Activated B cell treated with CpG ODN at 0.5 μM for 24 hours (primary cell): ENCODE measurements at places on chromosomes 7 and 10. TPM values are rescaled to one million over a fixed set of nuclear protein-coding genes. Genes with fewer than 3 reads are reported as not detected.
A peak's percentile ranks its signal among the peaks of the same experiment; 100 is the strongest.

Gene PKD2L1
- not detected in 2 replicates for total RNA-seq

GRCh38 chr10:5789626-5790025, 23.6 kb downstream of the GDI2 start:
- DNase-seq, result no peak

Gene MYH16
- not detected in 2 replicates for total RNA-seq

Gene BTBD16
- total RNA-seq, result not detected in 2 replicates

Gene ATOH7
- total RNA-seq, result not detected in 2 replicates

Gene GIMAP4
- total RNA-seq, result 0.29 and 0.40 TPM in 2 replicates

Gene COX15
- total RNA-seq, result 39.8 and 44.5 TPM in 2 replicates

DNA sequence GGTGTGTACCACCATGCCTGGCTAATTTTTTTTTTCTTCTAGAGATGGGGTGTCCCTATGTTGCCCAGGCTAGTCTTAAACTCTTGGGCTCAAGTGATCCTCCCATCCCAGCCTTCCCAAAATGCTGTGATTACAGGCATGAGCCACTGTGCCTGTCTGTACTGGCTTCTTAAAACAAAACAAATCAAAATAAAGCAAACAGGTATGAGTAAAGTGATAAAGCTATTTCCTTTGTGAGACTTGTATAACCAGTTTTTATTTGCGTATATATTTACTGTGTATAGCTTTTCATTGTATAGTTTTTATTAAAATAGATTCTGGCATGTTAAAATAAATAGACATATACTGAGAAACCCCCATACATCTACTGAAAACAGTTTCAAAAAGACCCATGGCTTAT, 14.3 kb downstream of the LCOR start:
- DNase-seq, result no peak

GRCh38 chr10:22344249-22344648, 1.0 kb upstream of the SPAG6 start:
- DNase-seq, result no peak

DNA sequence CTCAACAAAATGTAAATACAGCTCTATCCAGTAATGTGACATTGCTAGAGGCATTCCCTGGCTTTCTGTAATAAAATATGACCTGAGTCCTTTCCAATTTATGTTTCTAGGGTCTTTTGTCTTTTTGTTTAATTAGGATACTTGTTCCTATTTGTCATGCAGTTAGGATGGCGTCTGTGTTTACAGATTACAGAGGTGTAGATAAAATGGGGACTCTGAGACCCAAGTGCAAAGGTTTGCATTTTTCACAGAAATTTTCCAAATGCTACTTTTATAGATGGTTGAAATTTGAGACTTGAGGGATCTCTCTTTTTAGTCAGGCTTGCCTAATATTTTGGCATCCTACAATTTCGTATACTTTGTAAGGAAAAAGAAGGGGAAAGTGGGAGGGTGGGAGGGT, 332.4 kb downstream of the PTEN start:
- no peak for DNase-seq

- peak; percentile 55 for DNase-seq
Observed at GRCh38 chr7:101816595-101817470, 593 bp upstream of the CUX1 start.

DNA sequence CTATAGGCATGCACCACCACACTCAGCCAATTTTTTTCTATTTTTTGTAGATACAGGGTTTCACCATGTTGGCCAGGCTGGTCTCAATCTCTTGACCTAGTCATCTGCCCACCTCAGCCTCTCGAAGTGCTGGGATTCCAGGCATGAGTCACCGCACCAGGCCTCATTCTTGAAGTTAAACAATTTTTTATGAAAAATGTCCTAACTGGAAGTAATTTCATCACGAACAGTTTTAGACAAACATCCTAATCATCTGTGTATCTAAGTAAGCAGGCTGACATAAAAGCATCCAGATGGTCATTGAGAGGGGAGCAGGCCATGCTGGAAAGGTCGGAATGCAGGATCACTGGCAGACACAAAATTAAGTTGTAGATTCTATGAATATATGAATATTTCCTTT, 269.1 kb downstream of the ZMYND11 start:
- DNase-seq, result no peak

Gene UNCX
- not detected in 2 replicates for total RNA-seq

- DNase-seq, result no peak
Observed at GRCh38 chr10:111299037-111299436, 222.2 kb downstream of the ADRA2A start.

DNA sequence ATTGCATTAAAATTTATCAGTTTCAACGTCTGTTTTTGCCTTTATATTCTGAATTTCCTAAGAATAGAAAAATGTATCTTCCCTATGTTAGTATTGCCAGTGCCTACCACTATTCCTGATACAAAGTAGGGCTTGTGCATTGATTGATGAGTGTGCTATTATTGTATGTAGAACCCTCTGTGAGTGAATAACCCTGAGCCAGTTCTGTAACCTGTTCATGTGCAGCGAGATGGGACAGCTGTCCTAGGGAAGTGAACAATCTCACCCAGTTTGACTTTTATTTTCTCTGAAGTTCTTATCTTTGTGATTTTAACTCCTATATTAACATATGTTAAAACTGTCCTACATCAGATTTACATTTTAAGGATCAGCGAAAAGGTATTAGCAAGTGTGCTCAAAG, 178.4 kb upstream of the ADO start:
- DNase-seq, result no peak

- no peak for DNase-seq
Observed at GRCh38 chr7:111835066-111835465, 272.8 kb upstream of the IMMP2L start.

Gene GLCCI1
- total RNA-seq, result 32.4 and 37.4 TPM in 2 replicates

DNA sequence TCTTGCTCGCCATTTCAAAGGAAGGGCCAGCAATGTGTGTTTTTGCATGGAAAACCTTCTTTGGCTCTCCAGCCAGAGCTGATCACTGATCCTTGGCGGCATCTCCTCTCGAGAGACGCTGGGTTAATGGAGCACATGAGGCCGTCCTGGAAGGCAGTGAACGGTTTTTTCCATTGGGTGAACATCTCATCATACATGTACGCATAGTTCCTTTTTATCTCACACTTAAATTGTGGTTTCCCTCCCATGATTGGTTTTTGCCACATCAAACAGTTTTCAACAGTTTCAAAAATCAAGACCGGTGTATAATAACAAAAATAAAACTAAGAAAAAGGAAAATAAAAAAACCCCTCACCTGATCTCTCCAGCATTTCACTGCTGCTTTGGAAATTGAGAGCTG, 276.4 kb downstream of the TCF7L2 start:
- no peak for DNase-seq

Gene AOC1
- not detected in 2 replicates for total RNA-seq

Gene SFTPD
- total RNA-seq, result 0.29 TPM in 1 of 2 replicates, not detected in the other

DNA sequence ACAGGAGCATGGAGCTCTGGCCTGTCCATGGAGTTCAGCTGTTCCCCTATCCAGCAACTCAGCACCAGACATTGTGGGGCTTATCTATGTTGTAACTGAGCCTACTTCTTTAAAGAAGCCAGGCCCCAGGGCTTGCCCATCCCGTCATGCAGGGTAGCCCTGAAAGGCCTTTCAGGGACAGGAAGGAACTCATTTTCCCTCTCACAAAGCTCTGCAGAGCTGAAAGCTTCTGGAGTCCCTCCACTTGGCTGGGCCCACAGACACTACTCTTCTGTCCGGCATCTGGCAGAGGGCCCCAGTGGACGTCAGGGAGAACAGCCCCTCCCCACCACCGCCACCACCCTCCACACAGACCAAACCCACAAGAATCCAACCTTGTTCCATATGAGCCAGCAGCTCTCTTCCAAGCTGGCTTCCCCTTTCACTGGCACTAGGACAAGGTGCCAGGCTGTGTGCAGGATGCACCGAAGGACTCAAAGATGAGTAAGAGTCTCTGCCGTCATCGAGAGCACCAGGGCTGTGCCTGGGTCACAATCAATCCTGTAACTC, 33.1 kb downstream of the DENND2A start:
- DNase-seq, result no peak

Gene SEMA4G
- total RNA-seq, result 0.60 and 0.78 TPM in 2 replicates

Gene CYREN
- total RNA-seq, result 78.2 and 79.3 TPM in 2 replicates

- no peak for DNase-seq
Observed at GRCh38 chr7:68070992-68071391, 1074.4 kb downstream of the TYW1 start.

DNA sequence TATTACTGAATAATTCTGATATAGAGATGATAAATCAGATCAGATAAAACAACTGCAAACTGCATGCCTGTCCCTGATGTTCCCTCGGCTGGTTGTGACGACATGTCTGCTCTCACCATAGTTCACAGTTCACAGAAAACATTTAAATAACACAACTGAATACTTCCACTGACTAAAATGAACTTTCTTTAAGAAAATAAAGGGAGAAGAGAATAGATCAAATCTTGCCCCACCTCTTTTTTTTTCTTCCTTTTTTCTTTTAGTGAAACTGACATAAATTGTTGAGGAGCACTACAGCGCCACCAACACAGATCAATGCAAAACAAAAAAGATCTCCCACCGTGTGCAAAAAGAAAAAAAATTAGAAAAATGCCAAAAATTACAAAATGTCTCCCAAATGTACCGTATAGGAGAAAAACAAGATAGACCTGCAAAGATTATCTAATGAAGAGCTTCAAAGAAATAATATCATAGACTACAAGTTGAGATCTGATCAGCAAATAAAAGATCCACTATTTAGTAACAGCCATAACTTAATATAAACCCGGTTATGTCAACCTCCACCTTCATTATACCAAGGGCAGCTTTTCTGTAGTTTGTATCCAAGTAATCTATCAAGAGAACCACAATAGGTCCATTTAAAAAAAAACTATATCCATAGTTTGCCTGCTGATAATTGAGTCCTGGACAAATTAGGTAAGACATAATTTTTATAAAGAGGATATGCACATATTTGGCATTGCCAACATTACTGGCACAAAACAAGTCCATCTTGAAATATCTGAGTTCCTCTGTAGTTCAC, 30.7 kb upstream of the EPC1 start:
- no peak for DNase-seq

- DNase-seq, result no peak
Observed at GRCh38 chr10:78225594-78225993, 191.9 kb downstream of the RPS24 start.

GRCh38 chr10:123522702-123523312, 143.3 kb upstream of the GPR26 start:
- DNase-seq, result no peak

- no peak for DNase-seq
Observed at GRCh38 chr10:27297844-27298521, 57.4 kb upstream of the ACBD5 start.

GRCh38 chr10:86830043-86830591, 73.7 kb downstream of the BMPR1A start:
- no peak for DNase-seq

GRCh38 chr10:50541921-50542320, 81.8 kb downstream of the SGMS1 start:
- DNase-seq, result no peak

GRCh38 chr10:69179089-69179742, 818 bp upstream of the SUPV3L1 start:
- peak; percentile 23 for DNase-seq

GRCh38 chr7:111960984-111961383, 245.2 kb downstream of the DOCK4 start:
- no peak for DNase-seq

Gene TBL2
- 26.1 and 33.5 TPM in 2 replicates for total RNA-seq

DNA sequence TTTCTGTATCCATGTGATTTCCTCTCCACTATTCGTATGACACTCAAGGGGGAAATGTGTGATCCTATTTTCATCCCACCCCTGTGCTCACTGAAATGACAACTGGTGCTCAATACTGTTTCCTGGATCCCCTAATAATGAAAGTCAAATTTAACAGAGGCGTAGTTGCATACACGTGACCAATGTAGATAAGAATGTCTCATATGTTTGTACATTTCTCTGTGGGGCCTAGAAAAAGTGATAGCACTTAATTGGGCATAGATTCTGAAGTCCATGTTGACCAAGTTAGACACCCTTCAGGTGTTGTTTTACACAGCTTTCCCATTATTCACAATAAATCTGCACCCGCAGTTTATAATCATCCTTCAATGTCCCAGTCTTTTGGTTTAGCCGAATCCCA, 59.1 kb downstream of the JAZF1 start:
- DNase-seq, result no peak
